Thyroid gland (tissue), 4 donors: ENCODE measurements at places on chromosomes 3 and 15. TPM values are rescaled to one million over a fixed set of nuclear protein-coding genes. Genes with fewer than 3 reads are reported as not detected.

STX19 gene
- total RNA-seq: not detected

TJP1 gene
- total RNA-seq: 166 TPM

UMPS gene
- total RNA-seq: 26.8 TPM

IFT57 gene
- 88.8 TPM for total RNA-seq

DNA sequence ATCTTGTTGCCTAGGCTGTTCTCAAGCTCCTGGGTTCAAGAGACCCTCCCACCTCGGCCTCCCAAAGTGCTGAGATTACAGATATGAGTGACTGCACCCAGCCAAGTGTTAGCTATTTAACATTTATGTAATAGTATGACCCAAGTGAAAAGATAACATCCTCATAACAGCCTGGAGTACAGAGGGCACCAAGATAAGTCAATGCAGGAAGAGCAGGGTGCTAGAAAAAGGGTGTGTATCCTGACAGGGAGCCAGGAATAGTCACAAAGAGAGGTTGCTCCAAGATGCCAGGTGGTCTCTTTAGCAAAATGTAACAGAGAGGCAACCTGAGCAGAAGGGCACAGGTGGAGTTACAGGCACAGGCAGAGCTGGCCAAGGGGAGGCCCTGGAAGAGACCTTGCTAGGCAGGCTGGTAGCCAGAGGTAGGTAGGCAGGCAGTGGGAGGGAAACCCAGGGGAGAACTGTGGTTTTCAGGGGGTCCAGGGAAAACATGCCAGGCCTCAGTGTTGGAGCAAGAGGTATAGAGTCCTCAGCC lies 277.4 kb downstream of the ERC2 start:
- no peak overlapping the region for H3K27ac ChIP-seq
- no peaks in the 10 kb centered on the region for H3K36me3 ChIP-seq
- H3K27me3 ChIP-seq: no peaks in the 10 kb centered on the region
- H3K4me3 ChIP-seq: no peak overlapping the region
- no peak for DNase-seq
- H3K4me1 ChIP-seq: no peaks in the 10 kb centered on the region

GRCh38 chr15:39127151-39127790 lies 453.6 kb upstream of the THBS1 start:
- no peak overlapping the region for H3K27ac ChIP-seq
- H3K4me1 ChIP-seq: peaks cover 11% of the 10 kb centered on the region
- no peak for DNase-seq
- no peaks in the 10 kb centered on the region for H3K27me3 ChIP-seq
- H3K36me3 ChIP-seq: no peaks in the 10 kb centered on the region
- no peak overlapping the region for H3K4me3 ChIP-seq

DNA sequence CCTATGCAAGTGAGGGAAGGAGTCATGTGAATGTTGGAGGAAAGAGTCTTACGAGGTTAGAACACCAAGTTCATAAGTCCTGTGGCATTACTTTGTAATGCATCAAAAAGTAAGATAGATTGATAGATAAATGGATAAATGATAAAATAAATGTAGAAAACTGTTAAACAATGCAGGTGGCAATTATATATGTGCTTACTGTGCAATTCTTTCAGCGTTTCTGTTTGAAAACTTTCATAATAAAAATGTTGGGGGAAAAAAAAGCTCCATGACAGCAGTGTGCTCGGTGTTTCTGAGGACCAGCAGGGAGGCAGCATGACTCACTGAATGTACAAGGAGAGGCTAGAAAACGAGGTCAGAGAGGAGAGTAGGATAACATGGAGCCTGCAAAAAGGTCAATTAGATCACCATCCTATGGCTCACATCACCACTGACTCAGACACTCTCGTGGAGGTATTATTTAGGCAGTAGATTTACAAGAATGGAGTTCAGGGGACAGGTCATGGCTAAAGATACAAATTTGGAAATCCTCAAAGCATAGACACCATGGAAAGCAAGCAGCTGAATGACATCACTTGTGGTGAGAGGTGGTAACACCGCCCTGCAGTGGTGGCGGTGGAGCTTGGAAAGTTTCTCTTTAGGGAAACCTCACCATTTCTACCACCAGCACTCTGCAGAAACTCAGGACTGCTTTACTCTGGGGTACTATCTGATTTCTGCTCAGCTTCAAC lies 219.8 kb downstream of the CTNNB1 start:
- no peaks in the 10 kb centered on the region for H3K36me3 ChIP-seq
- H3K27ac ChIP-seq: no peak overlapping the region
- no peak overlapping the region for H3K4me3 ChIP-seq
- no peaks in the 10 kb centered on the region for H3K4me1 ChIP-seq
- no peaks in the 10 kb centered on the region for H3K27me3 ChIP-seq

GRCh38 chr3:58470363-58471024 lies 21.4 kb upstream of the KCTD6 start:
- H3K4me1 ChIP-seq: peaks cover 8% of the 10 kb centered on the region
- no peak overlapping the region for H3K4me3 ChIP-seq
- no peak for DNase-seq
- no peaks in the 10 kb centered on the region for H3K27me3 ChIP-seq
- H3K27ac ChIP-seq: no peak overlapping the region

DNA sequence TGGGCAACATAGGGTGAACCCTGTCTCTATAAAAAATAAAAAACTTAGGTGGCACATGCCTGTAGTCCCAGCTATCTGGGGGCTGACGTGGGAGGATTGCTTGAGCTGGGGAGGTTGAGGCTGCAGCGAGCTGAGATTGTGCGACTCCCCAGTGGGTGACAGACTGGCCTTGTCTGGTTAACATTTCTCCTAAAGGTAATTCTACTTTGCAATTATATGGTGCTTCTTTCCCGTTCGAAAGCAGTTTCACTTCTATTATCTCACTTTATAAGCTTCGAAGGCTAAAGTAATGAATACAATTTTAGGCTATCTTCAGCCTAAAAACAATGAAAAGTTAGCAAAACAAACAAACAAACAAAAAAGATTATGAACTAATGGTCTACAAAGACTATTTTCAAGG lies 35.3 kb downstream of the COMMD2 start:
- H3K27ac ChIP-seq: no peak overlapping the region
- no peak overlapping the region for H3K4me3 ChIP-seq
- no peaks in the 10 kb centered on the region for H3K4me1 ChIP-seq

DNA sequence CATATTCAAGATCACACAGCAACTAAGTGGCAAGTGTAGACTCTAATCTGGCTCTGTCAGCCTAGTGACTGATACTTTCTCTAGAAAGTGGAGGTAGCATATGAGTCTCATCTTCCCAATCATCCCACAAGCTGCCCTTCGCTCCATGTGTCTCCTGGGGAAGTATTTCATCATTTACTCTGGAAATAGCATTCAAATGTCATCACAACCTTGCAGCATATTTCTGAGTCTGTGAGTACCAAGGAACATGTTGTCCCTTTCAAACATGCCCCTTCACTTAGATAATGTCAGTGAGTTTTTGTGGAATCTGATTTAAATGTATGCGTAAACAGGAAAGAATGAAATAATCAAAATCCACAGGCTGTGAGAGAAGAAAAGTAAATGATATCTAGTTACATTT lies 322.9 kb downstream of the SLC9A9 start:
- no peak for DNase-seq
- peaks cover 30% of the 10 kb centered on the region for H3K4me1 ChIP-seq
- no peak overlapping the region for H3K4me3 ChIP-seq
- H3K27me3 ChIP-seq: no peaks in the 10 kb centered on the region
